ENCODE measurements at places on chromosomes 1 and 21. TPM values are rescaled to one million over a fixed set of nuclear protein-coding genes. Genes with fewer than 3 reads are reported as not detected.
A peak's percentile ranks its signal among the peaks of the same experiment; 100 is the strongest.

- no peaks in the 10 kb centered on the region for H3K27me3 ChIP-seq
- peak overlapping the region; percentile 88 for H3K27ac ChIP-seq
- peak; percentile 79 for DNase-seq
- peaks cover 94% of the 10 kb centered on the region for H3K4me1 ChIP-seq
- no peak overlapping the region for H3K4me3 ChIP-seq
Observed at GRCh38 chr1:21906173-21907078, 30.7 kb downstream of the HSPG2 start.

DNA sequence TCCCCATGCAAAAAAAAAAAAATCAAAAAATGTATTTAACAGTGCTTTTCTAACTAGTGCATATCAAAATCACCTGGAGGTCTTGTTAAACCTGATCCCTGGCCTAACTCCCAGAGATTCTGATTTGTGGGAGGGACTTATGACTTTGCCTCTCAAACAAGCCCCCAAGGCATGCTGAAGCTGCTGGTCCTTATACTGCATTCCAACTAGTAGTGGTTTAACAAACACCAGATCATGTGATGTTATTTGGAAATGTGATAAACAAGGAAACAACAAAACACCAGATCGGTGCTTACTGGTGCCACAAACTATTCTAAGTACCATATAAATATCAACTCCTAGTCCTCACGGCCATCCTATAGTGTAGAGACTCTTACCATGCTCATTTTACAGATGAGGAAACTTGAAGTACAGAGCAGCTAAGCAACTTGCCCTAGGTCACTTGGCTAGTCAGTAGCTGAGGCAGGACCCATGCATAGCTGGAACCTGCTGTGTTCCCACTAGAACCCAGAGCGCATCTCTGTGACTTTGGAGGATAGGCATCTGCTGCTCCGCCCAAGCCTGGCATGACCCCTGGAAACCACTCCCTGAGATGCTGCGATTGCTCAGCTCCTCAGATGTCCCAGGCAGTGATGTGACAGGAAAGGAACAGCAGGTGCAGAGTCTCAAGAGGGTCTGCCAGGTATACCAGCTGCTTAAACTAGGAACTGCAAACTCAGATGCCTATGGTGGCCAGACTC lies 38.1 kb downstream of the SOX13 start:
- no peak for DNase-seq
- peaks cover 33% of the 10 kb centered on the region for H3K4me1 ChIP-seq
- H3K27me3 ChIP-seq, result no peaks in the 10 kb centered on the region
- H3K36me3 ChIP-seq, result no peaks in the 10 kb centered on the region
- no peak overlapping the region for H3K4me3 ChIP-seq

DNA sequence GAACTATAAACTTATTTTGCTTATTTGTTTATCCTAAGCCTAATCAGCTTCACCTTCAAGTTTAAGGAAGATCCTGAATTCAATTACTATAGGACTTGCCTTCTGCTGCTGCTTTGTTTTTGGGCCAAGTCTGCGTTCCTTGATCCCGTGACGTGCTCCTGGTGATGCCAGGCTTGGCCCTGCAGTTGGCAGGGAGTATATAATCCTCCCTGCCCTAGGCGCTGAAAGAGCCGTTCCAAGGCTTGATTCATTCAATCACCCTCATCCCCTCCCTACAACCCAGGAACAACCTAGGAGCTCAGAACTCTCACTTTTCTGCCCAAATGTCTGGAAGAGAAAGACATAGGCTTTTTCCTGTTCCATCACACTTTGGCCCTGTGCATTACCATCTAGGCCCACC lies 12.4 kb upstream of the LRRN2 start:
- H3K36me3 ChIP-seq, result no peaks in the 10 kb centered on the region
- no peak for DNase-seq
- no peaks in the 10 kb centered on the region for H3K4me1 ChIP-seq
- H3K27ac ChIP-seq, result no peak overlapping the region
- H3K27me3 ChIP-seq, result no peaks in the 10 kb centered on the region

GRCh38 chr1:217734973-217735372 lies 103.8 kb downstream of the SPATA17 start:
- H3K4me3 ChIP-seq, result no peak overlapping the region
- H3K27ac ChIP-seq, result no peak overlapping the region

DNA sequence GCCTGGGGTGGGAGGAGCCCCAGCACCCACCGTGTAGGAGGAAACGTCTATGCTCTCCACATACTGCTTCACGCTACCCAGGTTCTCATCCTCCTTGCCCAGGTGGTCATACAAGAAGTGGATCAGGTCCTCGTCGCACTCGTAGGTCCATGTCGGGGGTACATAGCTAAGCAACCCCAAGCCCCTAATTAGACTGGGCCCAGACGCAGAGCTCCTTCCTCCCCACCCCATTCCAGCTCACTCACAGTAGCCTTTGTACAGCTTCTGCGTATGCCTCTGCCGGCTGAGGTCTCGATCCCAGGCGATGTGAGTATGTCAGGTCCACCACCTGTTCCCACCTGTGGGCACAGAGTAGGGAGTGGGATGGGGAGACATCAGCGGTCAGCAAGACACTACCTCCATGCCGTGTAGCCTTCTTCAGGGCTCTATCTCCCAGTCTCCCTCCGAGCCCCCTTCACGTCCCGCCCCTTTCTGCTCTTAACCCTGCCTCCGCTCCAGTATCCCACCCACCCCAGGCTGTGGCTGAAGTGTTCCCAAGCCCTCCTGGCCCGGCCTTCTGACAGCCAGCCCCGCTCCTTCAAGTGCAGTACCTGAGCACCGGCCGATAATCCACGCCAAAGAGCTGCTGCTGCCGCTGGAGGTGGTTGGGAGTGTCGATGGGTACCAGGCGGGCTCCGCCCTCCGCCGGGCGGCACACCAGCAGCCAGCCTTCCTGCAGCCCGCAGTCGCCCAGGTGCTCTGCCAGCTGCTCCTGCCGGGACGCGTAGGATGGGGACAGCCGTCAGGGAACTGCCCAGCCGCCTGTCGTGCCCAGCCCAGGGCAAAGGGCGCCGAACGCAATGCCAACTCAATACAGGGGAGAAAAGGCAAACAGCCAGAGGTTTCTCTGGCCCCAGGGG lies 919 bp downstream of the HECTD3 start:
- peak overlapping the region; percentile 91 for H3K27ac ChIP-seq
- DNase-seq, result no peak
- peaks cover 56% of the 10 kb centered on the region for H3K36me3 ChIP-seq
- peak overlapping the region; percentile 98 for H3K4me3 ChIP-seq

GRCh38 chr1:199302554-199302953 lies 663.7 kb downstream of the PTPRC start:
- no peak overlapping the region for H3K27ac ChIP-seq
- H3K36me3 ChIP-seq, result no peaks in the 10 kb centered on the region
- no peak for DNase-seq
- H3K4me3 ChIP-seq, result no peak overlapping the region
- no peaks in the 10 kb centered on the region for H3K4me1 ChIP-seq
- H3K27me3 ChIP-seq, result no peaks in the 10 kb centered on the region

DNA sequence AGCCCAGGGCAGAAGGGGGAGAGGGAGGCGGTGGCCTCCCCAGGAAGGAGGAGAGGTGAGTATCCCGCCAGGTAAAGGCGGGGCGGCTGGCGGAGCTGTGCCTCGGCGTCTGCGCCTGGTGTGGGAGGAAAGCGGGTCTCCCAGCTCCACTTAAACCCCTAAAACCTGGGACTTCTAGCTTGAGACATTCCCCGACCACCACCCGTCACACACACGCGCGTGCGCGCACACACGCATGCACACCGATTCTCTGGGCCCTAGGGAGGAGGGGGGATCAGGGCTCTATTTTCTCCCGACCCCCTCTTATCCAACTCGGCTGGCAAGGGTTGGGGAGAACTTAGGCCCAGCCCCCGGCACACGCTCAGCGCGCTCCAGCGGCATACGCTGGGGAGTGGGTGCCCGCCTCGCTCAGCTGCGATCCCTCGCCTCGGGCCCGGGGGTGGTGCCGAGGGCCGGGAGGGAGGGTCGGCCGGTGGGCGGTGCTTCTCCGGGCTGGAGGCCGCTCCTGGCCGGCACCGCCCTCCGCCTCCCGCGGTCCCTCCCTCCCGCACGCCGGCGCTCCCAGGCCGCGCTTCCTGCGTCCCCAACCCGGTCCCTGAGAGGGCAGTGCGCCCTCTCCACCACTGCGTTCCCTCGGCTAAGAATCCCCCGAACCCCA lies at the start of gene TMEM51:
TMEM51 (plus strand) TSS at position 564 of the 658 bp plus-strand sequence. CDS start 61,341 bp downstream, outside the sequence.
- H3K27me3 ChIP-seq, result peaks cover 7% of the 10 kb centered on the region
- H3K4me3 ChIP-seq, result peak within 1 kb of the TSS; percentile 58
- DNase-seq, result no peak
- H3K4me1 ChIP-seq, result no peaks in the 10 kb centered on the region
- peak within 1 kb of the TSS; percentile 46 for H3K27ac ChIP-seq

DNA sequence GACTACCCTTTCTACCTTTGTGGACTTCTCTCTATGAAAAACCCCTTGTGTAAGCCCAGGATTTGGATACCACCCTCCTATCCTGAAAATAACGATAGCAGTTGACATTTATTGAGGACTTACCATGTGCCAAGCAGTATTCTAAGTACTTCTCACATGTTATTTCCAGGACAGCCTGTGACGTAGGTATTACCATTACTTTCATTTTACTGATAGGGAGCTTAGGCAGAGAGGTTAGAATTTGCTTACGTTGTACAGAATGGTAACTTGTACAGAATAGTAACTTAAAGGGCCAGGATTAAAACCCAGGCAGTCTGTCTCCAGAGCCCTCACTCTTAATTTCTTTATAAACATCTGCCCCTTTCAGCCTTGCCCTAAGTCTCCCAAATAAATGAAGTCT lies 138.3 kb downstream of the NTMT2 start:
- no peaks in the 10 kb centered on the region for H3K27me3 ChIP-seq
- H3K4me1 ChIP-seq, result no peaks in the 10 kb centered on the region
- no peaks in the 10 kb centered on the region for H3K36me3 ChIP-seq
- H3K27ac ChIP-seq, result no peak overlapping the region

DNA sequence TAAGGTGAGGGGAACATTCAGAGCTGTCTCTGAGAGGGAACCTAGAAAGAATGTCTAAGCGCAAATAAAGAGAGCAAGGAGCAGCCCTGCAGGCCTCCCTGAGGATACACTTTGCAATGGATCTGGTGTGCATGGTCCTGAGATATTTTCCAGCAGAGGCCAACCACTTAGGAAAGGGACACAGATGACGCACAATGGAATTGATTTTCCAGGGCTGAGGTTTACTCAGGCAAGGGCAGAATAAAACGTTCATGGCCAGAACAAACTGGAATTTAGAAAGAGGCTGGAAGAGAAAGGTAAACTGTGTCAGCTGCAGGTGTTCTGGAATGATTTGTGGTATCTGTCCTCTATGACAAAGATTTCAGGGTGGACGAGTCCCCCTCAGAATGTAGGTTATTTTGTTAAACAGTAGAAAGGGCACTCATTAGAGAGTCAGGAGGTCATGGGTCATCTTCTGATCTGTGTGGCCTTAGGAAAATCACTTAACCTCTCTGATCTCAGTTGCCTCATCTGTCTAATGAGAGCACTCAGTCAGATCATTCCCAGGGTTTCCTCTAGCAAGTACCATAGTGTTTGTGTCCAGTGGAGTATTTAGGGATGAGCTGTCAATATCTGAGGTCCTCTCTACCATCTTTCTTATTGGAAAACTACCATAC lies 61.8 kb upstream of the PGBD5 start:
- H3K27me3 ChIP-seq, result no peaks in the 10 kb centered on the region
- H3K4me3 ChIP-seq, result no peak overlapping the region
- no peaks in the 10 kb centered on the region for H3K4me1 ChIP-seq
- H3K36me3 ChIP-seq, result no peaks in the 10 kb centered on the region
- no peak for DNase-seq

- no peak overlapping the region for H3K27ac ChIP-seq
- peaks cover 15% of the 10 kb centered on the region for H3K4me1 ChIP-seq
- peaks cover 23% of the 10 kb centered on the region for H3K36me3 ChIP-seq
- DNase-seq, result no peak
- no peaks in the 10 kb centered on the region for H3K27me3 ChIP-seq
- no peak overlapping the region for H3K4me3 ChIP-seq
Observed at GRCh38 chr1:161919229-161919628, 104.4 kb downstream of the OLFML2B start.

GRCh38 chr1:93087532-93087931 lies 8.4 kb downstream of the MTF2 start:
- H3K36me3 ChIP-seq, result peaks cover 4% of the 10 kb centered on the region
- no peak overlapping the region for H3K27ac ChIP-seq
- H3K4me3 ChIP-seq, result no peak overlapping the region
- no peak for DNase-seq
- H3K4me1 ChIP-seq, result peaks cover 8% of the 10 kb centered on the region

DNA sequence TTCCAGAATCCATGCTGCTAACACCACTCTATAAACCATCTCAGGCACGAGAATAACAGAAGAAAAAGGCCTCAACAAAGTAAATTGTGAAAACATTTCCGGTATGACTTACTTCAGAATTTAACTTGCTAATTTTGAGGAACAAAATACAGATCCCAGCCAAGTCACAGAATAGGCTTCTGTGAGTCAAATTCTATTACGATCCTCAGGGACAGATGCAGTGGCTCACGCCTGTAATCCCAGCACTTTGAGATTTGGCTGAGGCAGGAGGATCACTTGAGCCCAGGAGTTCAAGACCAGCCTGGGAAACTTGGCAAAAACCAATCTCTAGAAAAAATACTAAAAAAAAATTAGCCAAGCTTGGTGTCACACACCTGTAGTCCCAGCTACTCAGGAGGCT lies 8.8 kb upstream of the CCDC27 start:
- DNase-seq, result no peak
- no peaks in the 10 kb centered on the region for H3K27me3 ChIP-seq
- H3K36me3 ChIP-seq, result peaks cover 35% of the 10 kb centered on the region
- no peak overlapping the region for H3K4me3 ChIP-seq
- H3K27ac ChIP-seq, result no peak overlapping the region

- H3K4me1 ChIP-seq, result peaks cover 47% of the 10 kb centered on the region
- H3K4me3 ChIP-seq, result peak overlapping the region; percentile 23
- H3K36me3 ChIP-seq, result no peaks in the 10 kb centered on the region
- no peaks in the 10 kb centered on the region for H3K27me3 ChIP-seq
- peak; percentile 80 for DNase-seq
Observed at GRCh38 chr1:229434641-229435051, 752 bp upstream of the ACTA1 start.

The CFHR1 gene
- total RNA-seq, result not detected

The BEND5 gene
- 1.5 TPM for total RNA-seq

The CLCA1 gene
- not detected for total RNA-seq

The C1orf115 gene
- total RNA-seq, result 6.7 TPM

The NAV1 gene
- 8.4 TPM for total RNA-seq

The BLACAT1 gene
- total RNA-seq, result not detected

The RPE65 gene
- not detected for total RNA-seq

The RPRD2 gene
- 24.1 TPM for total RNA-seq

The MAN1C1 gene
- 2.7 TPM for total RNA-seq

The THAP3 gene
- 27.6 TPM for total RNA-seq

The HNRNPU gene
- 201 TPM for total RNA-seq

The PLEKHA6 gene
- 13.2 TPM for total RNA-seq

The PPIAL4G gene
- not detected for total RNA-seq

Measured in gastrocnemius medialis (tissue), 4 donors.